ENCODE measurements at places on chromosomes 2 and 18.

DNA sequence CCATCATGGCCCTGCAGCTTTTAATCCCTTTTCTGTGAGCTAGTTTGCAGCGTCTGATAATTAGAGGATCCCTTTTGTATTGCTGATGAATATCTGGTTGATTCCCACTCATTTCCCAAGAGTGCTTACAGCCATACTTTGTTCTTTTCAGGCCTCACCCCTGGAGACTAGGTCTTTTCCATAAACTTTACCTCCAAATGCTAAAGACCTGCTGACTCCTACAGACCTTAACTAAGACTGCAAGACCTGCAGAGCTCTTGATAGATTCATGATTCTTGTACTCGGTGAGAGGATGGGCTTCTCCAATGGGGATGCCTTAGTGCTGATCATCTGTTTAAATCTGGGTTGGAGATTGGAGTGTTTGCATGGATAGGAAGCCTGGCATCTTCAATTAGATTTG, 33.1 kb upstream of the DYNAP start:
- DNase-seq = no peak

DNA sequence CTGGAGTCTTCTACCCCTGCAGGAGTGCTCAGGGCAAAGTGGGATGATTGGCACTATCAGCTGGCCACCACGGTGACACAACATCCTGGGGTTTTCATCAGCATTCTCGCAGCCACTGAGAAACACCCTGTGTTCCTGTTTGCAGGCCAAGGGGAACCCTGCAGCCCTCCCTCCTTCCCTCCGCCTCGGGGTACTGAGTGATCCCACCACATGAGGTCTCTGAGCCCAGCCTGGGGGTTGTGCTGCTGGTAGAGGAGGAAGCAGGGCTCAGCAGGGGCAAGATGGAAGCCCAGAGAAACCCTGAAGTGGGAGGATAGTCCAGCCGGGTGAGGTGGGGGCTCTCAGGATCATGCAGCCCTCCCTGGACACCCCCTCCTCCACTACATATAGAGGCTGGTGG, at the start of gene OXER1:
OXER1 (minus strand) TSS at position 40 of the 400 bp plus-strand sequence. CDS start 73 bp downstream, outside the sequence.
- no peak for DNase-seq

DNA sequence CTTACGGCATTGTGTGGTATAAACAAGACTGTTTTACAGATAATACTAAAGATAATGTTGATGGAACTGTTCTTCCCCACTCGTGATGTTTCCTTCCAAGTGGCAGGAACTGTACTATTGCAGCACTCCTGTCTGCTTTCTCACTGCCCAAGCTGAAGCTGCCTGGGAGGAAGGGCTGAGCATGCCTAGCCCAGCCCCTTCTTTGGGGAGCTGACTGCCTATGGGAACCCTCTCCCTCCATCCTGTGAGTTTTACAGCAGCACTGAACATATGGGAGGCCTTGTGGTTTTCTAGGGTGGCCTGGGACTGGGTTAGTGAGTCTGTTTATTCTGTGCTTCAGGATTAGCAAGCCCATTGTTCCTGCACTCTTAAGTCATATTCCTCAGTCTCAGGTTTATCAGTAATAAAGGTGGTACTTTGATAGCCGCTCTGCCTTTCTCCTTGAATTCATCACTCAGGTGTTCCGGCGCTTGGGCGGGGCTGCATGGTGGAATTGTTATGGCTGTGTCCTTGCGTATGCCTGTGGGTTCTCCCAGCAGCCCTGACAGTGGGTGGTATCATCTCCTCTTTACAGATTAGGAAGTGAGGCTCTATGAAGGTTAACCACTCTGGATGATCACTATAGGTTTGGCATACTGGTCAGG, 379.7 kb downstream of the PTPRM start:
- no peak for DNase-seq

DNA sequence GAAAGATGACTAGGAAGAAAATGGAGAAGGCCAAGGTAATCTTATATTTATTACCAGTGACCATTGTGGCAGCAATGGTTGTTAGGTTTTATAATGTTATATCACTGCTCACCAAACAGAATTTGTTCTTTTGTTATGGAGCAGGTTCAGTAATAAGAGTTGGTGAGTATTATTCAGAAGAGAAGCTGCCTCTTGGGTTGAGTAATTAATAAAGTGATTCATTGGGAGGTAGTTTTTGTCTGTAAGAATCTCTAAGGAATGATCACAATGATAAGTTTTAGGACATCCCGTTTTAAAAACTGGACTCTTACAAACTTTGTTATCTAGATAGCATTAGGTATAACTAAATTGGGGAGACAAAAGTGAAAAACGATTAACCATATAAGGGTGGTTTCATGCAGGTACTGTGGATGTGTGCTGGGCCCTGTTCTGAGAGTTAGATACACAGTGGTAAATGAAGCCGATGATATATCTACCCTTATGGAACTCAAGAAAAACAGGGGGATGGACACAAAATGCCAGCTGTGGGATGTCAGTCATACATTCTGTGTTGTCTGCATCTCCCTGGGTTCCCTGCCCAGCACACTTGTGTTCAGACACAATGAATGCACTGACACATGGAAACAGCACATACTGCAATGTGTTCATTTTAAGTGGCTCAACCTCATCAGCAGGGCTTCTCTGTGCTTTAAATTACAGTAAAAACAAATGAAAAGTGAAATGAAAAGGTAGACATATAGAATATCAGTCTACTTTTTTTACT, 7.5 kb downstream of the MAP4K4 start:
- no peak for DNase-seq

DNA sequence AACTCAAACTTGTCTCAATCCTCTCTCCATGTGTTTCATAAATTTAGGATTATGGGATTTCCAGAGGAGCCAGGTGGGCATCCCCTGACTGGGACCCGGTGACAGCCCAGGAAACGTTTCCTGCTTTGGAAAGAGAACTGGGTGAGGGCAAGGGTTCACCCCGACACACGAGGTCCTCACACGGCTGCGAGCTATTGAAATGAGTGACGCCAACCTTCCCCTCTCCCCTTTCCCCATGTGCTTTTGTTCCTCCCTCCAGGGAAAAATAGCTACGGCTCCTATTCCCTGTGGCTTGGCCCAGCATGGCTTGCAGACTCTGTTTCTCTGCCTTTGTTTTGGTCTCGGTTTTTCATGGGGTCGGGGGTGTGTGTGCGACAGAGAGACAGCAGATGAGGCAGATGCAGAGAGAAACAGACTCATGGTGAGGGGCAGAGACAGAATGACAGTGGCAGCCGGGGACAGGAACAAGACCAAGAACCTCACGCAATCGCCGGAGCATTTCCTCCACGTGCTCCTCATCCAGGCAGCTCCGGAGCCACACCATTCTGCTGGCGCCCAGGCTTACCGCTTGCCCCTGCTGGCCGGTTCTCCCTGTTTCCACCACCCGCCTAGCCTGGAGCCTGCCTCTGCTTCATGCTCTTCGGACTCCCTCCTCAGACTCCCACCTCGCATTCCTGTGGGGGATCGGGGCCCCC, 238.5 kb downstream of the DYSF start:
- DNase-seq = no peak

DNA sequence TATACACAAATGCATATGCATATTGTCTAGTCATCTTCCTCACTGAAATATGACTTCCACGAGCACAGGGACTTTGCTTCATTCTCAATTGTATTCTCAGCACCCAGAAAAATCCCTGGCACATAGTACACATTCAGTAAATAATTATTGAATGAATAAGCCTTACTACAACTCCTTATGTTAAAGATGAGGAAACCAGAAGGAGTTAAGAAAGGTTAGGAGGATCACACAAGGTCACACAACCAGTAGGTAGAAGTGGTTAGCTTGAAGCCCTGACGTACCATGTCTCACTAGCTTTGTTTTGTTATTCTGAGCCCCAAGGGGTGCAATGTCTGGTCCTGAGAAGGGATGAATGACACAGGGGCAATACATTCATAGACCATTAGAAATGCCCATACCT, 220.9 kb upstream of the PID1 start:
- DNase-seq = no peak

DNA sequence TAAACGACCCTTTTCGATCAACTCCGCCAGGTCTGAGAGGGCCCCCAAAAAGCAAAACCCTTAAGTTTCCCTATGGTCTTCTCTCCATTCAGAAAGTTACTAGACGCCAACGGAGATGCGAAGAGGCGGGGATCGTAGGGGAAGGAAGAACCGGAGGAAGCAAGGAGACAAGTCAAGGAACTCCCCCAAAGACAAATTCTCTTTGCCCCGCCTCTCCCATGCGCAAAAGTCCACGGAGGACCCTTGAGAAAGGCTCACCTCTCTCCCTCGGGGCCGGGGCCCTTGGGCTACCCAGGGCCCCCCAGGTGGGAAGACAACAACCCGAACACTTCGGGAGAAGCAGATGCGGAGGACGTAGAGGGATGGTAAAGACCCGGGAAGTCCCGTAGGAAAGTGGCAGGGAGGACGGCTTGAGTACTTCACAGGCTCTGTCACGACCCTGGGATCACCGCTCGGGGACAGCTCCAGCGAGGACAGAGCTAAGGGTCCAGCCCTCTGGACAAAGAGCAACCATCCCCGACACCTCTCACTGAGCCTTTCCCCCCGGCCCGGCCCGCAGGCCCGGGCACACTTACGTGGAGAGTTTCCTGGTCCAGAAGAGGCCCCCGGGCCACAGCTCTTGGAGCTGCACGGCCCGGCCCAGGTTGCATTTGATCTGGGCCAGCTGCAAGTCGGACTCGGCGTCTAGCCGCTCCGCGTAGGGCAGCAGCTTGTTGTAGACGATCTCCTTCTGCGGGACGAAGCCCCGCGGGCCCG, 647 bp downstream of the PSME4 start:
- peak; percentile 27 for DNase-seq

DNA sequence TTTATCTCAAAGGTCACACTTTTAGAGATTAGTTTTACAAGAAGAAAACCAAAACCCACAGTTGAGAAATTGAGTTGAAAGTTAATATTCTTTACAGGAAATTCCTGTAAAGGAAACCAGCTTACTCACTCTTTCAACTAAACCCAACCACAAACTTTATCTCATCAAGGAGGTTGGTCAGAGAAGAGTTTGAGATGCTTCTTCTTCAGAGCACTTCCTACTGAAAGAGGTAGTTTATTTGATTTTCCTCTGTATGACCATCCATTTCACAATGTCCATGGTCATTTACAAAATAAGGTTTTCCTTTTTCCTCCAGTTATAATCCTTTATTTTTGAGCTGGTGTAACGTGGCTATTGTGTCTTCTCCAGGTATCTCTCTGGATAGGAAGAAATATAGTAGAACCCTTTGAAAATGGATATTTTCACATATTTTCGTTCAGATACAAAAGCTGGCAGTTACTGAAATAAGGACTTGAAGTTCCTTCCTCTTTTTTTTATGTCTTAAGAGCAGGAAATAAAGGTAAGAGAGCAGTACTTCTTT, 4.5 kb upstream of the IL18RAP start:
- no peak for DNase-seq

GRCh38 chr2:66733364-66733999, 298.6 kb downstream of the MEIS1 start:
- DNase-seq = no peak

- no peak for DNase-seq
These were observed 66.1 kb downstream of the TPO start for GRCh38 chr2:1479346-1479745.

- peak; percentile 53 for DNase-seq
These were observed 9.4 kb upstream of the IL1RL1 start for GRCh38 chr2:102301867-102302362.

DNA sequence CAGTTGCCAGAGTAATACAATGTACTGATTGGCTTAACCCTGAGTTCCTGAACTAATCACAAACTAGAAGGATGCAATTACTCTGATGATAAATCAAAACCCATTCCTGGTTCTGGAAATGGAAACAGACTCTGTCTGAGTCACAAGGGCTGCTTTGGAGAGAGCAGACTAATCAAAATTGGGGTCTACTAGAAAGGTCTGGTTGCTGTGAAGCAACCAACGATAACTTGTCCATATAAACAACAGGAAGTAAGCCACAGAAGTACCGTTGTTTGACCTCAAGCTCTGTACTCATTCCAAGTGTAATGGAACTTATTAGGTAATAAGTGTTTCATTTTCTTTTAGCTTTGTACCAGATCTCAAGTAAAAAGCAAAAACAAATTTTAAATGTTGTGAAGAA, 49.7 kb downstream of the RASGRP3 start:
- no peak for DNase-seq

- DNase-seq = no peak
These were observed 539 bp downstream of the CYP27A1 start for GRCh38 chr2:218782528-218782844.

DNA sequence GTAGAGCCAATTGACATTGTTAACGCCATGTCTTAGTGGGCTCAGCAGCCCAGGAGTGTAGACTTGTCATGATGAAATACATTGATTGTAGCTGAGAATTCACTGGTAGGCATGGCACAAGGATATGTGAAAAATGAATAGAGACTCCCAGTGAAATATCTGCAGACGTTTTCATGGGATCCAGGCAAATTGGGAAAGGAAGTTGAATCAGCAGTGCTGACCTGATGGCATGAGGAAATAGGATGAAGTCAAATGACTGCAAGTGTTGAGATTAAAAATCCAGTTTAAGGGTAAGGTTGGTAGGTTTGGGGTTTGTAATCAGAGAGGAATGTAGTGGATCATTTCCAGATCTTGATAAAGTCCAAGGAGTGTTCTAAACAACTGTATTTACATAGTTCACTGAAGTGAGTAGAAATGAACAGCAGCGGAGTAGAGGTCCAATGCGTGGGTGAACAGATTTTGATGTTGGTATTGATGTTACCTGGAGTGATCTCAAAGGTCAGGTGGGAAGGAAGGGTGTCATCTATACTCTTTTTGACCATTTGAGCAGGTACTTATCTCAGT, 24.6 kb downstream of the INSIG2 start:
- no peak for DNase-seq

GRCh38 chr2:140876015-140876414, 1254.8 kb downstream of the LRP1B start:
- DNase-seq = no peak

DNA sequence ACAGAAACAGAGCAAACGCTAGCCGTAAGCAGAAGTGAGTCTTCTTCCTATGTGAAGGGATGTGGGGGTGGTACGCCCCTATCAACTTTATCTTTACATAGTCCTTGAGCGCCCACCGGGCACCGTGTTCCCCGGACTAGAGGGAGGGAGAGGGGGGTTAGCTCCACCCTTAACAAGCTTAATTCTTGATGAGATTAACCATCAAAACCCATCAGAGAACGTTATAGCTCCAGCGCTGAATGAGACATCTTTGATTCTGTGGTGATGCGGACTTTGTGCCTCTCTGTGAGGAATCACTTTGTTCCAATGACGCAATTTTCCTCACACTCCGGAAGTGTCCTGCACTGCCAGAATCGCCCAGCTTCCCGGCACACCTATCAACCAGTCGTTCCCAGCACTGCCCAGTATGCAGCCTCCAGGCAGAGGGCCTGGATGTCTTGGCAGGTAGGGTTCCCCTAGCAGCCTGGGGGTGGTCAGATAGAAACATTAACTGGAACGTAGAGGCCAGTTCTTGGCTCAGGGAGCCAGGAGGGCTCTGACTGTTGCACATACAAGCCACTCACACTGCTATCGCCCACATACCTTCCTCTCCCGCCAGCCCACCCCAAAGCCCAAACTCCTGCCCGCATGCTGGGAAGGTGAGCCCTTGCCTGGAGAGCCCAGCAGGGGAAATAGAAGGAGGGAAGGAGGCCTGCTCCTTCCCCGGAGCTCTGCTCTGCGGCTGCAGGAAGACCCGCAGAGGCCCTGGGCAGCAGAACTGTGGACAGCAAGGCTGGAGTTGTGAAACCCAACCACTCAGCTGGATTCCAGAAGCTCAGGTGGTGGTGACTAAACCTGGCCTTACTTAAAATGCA, 1.9 kb upstream of the ODC1 start:
- DNase-seq = no peak

All from stimulated activated naive CD8-positive, alpha-beta T cell treated with anti-CD3 and anti-CD28 coated beads, Interleukin-15, Interleukin-2, amounts not matched to agents 100 U/mL and 50 U/mL, for 24 hours (primary cell).